Frontal cortex (tissue), 4 donors: ENCODE measurements at places on chromosomes 5 and 9.
A peak's percentile ranks its signal among the peaks of the same experiment; 100 is the strongest.

DNA sequence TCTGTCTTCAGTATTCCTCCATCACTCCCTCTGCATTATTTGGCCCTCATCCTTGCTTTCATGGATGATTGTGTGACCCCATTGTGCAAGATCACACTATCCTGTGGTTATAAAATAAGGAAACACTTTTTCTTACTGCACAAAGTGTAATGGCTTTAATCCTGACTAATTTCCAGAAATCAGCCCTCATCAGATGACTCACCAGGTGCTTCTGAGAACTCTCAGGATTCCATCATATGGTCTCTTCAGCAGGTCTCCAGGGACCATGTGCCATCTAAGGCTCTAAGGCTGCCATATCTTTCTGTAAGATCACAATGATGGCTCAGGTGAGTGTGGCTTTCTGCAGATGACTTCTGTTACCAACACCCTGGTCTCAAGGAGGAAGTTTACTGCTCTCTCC lies 27.3 kb upstream of the FER start:
- no peak for DNase-seq

DNA sequence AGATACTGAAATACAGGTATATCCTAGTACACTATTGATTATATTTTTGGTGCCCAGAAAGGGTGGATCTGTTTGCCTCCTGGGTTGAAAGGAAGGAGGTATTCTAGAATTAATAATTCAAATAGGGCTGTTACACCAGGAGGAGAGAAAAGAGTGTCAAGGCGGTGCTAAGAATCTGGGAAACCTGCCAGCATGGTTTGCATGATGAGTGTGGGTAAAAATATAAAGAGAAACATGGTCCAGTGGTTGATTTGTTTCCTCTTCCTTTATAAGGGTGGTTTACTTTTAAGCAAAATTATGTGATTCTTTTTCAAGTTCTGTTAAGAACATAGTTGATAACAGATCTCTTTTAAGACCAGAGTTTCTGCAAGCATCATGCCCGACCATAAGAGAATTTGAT lies 69.4 kb upstream of the NFIB start:
- DNase-seq, result no peak

DNA sequence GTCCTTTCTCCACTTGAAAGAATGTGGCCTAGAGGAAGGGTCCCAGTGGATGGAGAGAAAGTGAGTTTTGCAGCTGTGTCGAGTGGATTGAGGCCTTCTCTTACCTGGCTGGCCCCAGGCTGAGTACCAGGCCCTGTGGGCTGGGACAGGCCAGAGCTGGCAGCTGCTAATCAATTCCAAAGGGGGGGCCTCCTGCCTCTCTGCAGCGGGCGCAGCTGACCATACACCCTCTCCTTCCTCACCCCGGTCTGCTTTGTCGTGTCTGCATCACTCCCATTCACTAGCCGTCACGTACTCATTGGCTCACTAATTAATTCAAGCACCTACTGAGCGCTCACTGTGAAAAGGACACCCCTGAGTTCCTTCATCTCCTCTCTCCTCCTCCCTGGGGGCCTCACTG lies 58.4 kb upstream of the PITX1 start:
- DNase-seq, result no peak

DNA sequence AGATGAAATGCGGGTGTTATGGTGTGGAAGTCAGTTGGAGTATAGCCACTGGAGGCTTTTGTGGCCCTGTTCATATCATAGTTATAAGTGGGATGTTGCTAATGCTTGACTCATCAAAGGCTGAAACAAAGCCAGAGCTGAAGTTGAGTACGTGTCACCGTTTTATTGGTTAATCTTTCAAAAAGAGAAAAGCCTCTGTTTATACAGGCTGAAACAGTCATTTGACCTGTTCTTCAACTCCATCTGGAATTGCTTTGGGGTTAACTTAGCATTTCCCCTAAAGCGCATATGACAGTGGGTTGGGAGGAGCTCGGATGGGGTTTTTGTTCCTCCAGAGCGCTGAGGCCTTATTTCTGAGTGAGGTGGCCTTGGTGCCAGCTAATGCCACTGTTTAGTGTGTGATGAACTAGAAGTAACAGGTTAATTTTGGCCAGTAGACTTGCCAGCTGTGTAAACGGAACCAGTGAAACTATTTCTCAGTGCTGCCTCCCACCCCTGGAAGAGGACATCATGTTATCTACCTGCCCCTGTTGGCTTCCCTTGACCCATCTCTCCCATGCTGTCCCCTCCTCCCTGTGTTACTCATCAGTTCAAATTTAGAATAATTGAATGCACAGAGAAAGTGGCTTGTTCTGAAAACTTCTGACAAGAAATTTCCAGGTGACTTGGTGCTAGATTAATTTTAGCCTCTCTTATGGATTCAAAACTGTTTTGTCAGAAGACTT lies 34.2 kb downstream of the MTAP start:
- no peak for DNase-seq

- DNase-seq, result no peak
Observed at GRCh38 chr9:69932901-69933300, 110.7 kb upstream of the MAMDC2 start.

DNA sequence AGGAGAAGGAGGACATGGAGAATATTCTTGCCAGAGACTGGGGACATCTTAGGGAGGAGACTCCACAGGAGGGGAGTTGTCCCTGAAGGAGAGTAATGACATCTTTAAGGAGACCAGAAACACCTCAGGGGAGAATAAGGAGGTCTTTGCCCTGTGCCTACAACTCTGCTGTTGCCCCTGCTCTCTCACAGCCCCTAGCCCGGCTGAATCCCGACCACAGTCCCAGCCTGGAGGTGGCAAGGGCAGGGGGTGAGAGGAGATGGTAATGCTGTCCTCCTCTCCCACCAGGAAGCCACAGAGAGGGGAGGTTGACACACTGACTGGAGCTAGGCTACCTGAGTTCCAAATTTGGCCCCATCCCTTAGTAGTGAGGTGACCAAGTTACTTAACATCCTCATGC lies 30.2 kb upstream of the ENHO start:
- no peak for DNase-seq

- DNase-seq, result no peak
Observed at GRCh38 chr5:55817030-55817429, 34.1 kb upstream of the IL31RA start.

DNA sequence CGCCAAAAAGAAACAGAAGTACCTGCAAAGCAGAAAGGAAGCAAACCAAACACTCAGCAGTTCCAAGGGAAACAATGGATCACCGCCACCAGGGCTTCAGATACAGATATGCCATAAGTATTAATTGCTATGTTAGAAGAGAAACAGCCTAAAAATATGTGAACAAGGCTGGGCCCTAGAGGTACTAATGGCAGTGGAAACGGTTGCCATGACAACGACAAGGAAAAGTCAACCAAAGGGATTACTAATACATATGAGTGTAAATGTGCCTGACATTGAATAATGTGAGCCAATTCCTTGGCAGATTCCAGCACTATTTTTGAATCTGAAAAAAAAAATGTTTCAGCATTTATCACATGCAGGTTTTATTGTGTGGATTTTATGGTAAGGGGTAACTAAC lies 75.0 kb downstream of the CAVIN4 start:
- DNase-seq, result no peak

GRCh38 chr5:15008476-15008875 lies 136.9 kb upstream of the ANKH start:
- DNase-seq, result no peak

DNA sequence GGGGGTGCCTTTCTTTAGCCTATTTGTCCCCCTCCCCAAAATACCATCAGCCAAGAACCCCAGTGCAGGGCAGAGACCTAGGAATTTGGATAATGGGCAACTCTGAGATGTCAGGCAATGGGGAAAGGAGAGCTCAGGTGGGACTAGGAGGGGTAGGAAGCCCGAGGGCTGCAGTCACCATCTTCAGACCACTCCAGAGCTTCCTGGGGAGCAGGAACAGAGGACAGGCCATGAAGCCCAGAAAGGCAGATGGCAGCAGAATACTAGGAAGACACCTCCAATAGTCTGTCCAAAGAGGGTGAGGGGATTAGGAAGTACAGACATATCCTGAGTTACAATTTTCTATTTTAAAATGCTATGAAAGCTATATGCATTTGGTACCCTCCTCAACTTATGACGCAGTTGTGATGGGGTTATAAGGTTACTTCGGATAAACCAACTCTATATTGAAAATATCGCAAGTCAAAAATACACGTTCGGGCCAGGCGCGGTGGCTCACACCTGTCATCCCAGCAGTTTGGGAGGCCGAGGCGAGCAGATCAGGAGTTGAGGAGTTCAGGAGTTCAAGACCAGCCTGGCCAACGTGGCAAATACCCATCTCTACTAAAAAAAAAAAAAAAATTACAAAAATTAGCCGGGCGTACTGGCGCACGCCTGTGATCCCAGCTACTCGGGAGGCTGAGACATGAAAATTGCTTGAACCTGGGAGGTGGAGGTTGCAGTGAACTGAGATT lies 34.6 kb upstream of the IL17B start:
- DNase-seq, result no peak

GRCh38 chr9:16070455-16071145 lies 517.8 kb downstream of the CCDC171 start:
- DNase-seq, result no peak

DNA sequence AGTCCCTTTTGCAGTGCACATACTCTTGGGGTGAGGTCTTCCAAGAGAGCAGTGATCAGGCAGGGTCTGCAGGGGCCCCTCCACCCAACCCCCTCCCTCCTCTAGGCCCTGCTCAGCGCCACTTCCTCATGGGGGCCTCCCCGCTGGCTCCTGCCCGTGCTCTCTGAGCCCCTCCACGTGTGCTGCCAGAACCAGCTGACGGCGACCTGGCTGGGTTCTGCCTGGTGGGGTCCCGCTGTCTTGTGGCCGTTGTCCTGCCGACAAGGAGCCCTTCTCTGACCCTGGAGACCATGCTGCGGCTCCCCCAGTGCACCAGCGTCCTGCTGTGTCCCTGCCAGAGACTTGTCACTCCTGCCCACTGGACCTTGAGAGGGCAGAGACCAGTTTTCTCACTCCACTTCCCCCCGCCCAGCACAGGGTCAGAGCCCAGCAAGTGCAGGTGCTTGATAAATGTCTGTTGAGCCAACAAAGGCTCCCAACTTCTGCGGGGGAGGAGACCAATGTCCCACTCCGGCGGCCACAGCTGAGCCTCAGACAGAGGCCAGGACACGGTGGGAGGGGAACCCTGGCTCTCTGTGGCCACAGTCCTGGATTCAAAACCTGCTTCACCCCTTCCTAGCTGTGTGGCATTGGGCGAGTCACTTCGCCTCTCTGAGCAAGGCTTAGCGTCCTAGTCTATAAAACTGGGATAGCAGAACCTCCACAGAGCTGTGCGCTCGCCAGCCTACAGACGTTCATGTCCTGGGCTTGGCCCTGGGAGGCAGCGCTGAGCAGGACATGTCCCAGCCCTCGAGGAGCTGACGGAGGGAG lies 24.8 kb downstream of the SARDH start:
- DNase-seq, result no peak

GRCh38 chr5:10301842-10302610 lies 5.7 kb downstream of the CMBL start:
- no peak for DNase-seq

DNA sequence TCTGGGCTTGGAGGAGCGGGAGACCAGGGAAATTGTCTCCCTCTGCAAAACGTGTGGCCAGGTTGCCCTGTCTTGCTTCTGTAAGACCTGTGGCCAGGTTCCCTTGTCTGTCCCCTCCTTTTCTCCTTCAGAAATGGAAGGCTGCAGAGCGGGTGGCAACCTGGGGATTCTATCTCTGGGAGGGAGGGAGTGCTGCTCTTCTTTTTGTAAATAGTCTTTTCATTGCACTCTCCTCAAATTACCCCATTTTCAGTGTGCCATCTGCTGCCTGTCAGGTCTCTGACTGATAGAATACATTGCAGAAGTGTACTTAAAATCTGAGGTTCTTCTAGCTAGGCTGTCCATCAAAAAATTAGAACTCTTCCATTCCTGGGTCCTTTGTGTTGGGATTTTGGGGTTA lies 126.0 kb downstream of the GABRB2 start:
- DNase-seq, result no peak

DNA sequence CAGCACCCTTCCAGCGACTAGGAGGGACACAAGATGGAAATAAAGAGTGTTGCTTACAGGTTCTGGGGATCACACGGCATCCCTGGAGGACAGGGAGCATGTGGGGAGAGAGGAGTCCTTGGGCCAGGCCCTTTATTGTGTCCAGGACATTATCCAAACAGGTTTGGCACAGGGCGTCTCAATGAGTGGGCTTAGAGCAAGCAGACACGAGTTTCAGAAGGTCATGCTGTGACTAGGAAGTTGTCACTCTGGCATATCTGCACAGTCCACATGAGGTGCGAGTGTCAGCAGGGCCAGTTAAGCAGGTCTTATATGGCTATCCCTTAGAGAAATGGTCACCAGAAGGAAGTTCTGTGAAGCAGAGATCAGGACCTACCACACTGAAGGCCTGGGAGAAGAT lies 174.5 kb upstream of the OTULINL start:
- DNase-seq, result no peak

DNA sequence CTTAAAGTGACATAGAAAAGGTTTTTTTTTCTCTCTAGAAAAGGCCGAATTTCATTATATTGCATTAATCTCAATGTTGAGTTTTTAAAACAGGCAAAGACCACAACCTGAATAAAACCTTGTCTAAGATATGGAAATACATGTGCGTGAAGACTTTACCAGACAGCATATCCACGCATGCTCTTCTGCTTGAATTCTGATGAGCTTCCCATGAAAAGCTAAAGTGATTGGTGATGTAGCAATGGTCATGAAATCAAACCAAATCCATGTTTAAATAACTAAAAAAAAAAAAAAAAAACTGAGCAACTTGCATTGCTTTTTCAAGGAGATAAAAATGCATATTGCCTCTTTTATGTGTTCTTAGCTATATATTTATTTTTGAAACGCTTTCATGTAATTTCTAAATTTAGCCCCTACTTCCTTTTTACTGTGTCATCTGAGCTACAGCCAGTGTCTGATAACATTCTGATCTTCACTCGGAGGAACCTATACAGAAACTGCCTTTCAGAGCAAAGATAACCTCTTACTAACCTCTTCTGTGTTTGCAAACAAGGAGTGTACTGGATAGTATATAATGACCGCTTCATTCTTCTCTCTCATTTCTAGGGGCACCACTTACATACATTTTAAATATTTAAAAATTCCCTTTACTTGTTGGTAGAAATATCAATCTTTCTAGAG lies 179.1 kb upstream of the GNA14 start:
- DNase-seq, result no peak

- peak; percentile 3 for DNase-seq
Observed at GRCh38 chr5:39948867-39949468, 524.2 kb upstream of the DAB2 start.
